ENCODE measurements at places on chromosomes 3 and 15.
A peak's percentile ranks its signal among the peaks of the same experiment; 100 is the strongest.

DNA sequence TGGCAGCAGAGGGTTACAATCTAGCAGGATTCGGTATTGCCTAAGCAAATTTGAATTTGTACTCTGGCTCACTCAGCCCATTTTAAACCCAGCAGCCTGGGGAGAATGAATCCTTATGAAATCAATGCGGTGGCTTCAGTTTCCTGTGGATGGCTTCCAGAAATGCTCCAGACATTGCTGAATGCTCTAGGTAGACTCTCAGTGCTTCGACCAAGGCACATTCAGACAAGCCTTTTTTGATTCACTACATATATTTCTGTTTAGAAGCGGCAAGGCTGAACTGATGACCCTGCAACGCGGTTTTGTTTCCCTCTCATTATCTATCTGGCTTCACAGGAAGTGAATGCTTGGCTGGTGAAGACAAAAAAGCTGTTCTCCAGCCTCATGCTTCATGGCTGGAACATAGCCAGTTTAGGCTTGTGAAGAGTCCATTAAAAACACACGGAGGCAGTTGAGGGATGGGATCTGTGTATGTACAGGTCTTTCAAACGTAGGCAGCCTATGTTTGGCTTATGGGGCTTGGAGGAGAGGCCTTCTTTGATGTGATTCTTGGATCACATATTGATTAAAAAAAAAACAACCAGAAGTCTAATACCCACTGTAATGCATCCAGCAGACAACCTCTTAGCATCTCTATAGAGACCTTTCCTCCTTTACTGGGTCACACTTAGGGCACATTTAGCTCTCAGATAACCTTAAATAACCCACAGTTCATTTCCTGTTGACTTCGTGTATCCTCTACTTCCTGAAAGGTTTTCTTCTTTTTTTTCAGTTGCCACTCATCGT lies 400.2 kb upstream of the TBL1XR1 start:
- peak; percentile 86 for DNase-seq

DNA sequence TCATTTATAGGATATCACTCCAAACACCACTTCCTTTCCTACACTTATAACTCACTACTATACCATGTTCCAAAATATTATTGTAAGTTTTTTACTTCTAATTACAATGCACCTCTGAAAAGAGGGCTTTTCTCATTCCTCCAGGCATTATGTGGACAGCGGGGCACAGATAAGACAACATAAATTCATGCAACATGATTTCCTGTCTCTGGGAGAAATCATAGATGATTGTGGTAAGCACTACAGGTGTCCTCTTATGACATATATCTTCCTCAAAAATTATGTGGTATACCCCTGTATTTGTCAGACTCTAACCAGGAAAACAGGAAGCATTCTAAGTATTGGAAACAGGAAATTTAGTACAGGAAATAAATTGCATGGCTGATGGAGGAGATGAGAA lies 45.7 kb upstream of the INO80 start:
- DNase-seq = no peak

GRCh38 chr3:34072297-34072696 lies 273.9 kb downstream of the PDCD6IP start:
- no peak for DNase-seq

DNA sequence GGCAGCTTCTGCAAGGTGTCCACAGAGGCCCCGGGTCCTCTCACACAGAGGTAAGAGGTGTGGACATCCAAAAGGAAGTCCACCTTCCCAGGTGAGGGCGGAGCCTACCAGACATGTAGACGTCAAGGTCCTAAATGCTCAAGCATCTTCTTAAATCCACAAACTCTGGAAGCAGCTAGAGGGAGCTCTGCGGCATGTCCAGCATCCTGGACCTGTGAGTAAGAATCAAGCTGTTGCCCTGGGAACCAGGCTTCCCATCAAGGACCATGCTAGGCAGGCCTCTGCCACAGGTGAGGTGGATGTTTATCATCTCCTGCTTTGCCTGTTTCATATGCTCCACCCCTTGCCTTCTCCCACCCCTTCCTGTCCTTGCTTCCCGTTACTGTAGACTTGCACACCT lies 368.2 kb downstream of the GABRG3 start:
- DNase-seq = no peak

DNA sequence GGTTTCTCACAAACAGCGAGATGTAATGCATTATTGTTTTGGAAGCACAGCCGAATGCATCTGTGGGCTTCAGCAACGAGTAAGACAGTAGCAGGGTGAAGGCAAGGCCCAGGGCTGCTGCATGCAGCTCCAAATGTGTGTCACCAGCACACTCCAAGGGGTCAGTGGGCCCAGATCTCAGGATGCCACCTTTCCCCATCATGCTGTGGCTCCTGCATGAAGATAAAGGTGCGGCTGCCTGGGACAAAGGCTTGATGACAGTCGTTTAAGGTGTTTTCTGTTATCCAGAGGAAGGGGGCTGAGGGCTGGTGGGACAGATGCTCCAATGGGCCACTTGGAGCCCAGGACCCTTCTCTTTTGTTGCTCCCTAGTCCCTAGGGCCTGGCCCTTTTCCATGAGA lies 13.2 kb downstream of the C3orf22 start:
- no peak for DNase-seq

GRCh38 chr3:84717894-84718293 lies 240.9 kb upstream of the CADM2 start:
- no peak for DNase-seq

GRCh38 chr3:172329070-172329469 lies 119.2 kb downstream of the GHSR start:
- no peak for DNase-seq

DNA sequence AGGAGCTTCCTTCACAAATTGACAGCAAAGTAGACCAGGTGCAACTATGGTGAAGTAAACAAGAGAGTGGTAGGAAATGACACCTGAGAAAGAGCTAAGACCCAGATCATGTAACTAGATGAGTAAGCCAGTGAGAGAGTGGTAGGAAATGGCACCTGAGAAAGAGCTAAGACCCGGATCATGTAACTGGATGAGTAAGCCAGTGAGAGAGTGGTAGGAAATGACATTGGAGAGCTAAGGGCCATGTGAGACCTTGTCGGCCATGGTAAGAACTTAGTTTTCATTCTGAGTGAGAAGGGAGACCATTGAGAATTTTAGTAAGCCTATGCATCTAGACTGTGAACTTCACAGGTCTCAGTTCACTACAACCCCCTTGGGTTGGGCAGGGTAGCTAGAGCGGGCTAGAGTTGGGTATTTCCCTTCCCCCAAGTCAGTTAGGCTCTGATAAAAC lies 5.4 kb upstream of the SENP7 start:
- DNase-seq = no peak

- no peak for DNase-seq
Measured at GRCh38 chr3:13042715-13043271, 30.4 kb downstream of the IQSEC1 start.

GRCh38 chr3:23442598-23443383 lies 239.7 kb downstream of the UBE2E2 start:
- no peak for DNase-seq

Data from SHP77 (cell line).